ENCODE measurements at places on chromosomes 2 and 18.

GRCh38 chr2:10844097-10844496, 31.5 kb upstream of the PDIA6 start:
- DNase-seq, result peak; percentile 62

GRCh38 chr2:179449010-179449409, 184.4 kb upstream of the SESTD1 start:
- no peak for DNase-seq

DNA sequence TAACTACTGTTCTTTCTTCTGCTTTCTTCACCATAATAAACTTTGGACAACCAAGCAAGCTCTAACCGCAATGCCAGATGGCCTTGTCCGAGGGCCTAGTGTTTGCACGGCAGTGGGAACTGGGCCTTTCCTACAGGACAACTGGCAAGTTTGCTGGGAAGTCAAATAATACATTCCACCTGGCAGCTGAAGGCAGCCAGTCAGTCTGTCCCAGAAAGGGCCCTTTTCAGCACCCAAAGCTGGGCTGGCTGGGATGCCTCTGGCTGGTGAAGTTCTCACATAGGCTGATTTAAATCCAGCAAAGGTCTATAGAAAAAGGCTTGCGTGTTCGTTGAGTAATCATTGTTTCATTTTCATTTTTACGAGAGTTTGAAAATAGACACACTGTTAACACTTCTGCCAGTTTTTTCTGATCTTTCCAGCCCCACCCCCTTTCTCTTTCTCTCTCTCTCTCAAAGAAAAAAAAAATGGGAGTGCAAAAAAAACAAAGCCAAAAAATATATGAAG, 110.0 kb upstream of the EPAS1 start:
- DNase-seq, result peak; percentile 61

GRCh38 chr2:102283996-102284395, 27.4 kb upstream of the IL1RL1 start:
- peak; percentile 34 for DNase-seq

DNA sequence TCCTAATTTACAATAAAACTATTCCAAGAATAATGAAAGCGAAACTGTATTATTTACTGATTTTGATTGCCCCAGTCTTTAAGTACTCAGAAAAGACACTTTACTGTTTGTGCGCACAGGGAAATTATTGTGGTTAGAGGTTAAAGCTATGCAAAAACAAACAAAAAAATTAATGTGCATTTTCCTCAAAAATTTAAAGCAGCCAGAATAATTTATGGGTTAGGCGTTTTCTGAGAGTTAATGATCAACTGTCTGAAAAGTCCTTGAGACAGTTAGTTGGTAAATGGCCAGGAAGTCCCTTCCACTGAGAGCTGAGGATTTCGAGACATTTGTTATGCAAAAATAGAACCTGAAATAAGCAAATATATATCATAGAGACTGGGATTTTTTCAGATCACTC, 143.3 kb downstream of the IRS1 start:
- DNase-seq, result no peak

DNA sequence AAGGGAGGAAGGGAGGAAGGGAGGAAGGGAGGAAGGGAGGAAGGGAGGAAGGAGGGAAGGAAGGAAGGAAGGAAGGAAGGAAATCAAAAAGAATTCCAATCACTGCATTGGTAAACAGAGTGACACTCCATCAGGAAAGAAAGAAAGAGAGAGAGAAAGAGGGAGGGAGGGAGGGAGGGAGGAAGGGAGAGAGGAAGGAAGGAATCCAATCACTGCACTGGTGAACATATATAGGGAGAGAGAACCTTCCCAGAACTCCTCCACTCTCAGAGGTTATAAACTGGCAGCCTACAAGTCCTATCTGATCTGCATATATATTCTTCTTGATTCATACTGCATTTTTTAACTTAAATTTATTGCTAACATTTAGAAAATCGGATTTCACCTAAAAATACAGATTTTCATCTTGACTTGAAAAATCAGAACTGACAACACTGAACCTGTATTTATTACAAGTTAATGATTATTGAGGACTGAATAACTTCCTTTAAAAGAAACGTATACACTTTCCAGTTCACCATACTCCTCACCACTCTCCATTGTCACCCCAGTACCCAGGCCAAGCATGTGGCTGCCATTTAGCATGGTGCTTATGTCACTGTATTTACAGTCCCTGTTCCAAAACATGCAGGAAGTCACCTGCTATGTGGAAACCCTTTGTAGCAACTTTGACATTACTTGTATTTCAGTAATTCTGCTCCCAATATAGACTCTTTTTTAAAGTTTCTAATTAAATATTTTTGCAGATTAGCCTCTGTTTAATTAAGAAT, 83.5 kb downstream of the ANTXR1 start:
- no peak for DNase-seq

GRCh38 chr2:20692081-20692480, 25.1 kb downstream of the GDF7 start:
- DNase-seq, result no peak

DNA sequence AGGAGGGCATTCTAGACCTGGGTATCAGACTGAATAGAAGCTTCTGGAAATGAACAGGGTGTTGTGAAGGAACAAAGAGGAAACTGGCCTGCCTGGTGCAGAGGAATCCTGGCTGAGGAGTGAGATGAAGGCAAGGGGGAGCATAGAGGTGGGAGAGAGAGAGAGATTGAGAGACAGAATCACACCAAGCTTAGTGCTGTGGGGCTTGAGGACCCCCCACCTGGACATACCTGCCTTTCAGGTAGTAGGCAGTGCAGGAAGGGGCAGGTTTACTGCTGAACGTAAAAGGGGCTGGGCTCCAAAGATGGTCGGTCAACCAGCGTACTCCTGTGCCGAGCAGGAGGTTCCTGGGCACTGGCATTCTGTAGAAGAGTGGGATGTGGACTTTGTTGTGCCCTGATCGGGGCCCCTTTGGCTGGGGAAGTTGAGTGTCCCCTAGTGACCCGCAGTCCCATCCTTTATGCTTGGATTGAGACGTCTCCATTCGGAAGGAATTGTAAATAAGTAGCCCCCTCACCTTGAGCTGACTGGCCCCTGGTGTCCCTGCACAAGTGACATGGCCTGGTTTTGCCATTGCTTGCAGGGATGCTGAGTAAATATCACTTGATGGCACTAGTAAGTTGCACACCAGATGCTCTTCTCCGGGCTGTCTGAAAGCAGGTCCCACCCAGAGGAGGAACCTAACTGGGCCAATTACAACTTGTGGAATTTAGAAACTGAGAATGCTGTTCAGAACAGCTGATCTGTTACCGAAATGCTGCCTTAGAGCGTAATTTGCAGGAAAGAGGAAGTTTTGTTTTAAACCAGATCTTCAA, 1.4 kb downstream of the UBE2F start:
- no peak for DNase-seq

DNA sequence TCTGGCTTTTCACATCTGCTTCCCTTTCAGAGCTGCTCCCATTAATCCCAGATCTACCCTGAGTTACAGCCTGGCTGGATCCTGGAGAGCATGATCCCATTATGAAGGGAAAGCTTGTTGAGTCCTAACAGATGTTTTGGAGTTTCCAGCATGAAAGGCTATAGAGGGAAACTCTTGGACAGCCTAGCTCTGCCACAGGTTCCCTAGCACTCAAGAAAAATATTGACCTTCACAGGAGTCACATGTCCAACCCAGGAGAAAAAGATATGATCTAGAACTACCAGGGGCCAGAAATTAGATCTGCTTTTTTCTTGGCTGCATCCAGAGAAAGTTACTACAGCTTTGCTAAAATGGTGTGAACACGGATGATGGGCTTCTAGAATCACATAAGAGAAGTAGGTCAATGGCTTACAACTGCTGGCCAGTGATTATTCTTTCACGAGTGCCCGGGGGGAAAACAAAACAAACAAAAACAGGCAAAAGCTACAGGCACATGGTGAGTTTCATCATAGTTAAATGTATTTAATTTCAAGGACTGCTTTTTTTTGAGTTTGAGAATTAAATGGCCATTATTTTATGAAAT, 15.9 kb downstream of the CCDC93 start:
- no peak for DNase-seq

GRCh38 chr2:88669482-88670214, 21.8 kb upstream of the RPIA start:
- DNase-seq, result peak; percentile 34

DNA sequence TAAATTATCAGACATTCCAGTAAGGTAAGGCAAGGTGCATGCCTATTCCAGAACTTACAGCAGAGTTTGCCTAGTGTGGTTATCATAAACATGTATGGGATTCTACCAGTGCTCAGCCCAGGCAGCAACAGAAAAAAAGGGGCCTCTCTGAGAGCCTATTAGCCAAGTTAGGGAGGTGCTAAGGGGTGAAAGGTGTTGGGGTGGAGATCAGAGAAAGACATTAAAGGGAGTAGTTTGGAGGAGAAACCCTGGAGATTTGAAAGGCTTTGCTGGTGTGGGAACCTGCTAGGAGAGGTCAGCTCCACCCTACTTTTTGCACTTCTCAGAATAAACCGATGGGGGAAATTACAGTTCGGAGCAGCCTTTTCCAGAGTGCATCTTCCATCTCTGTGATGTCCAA, 2.9 kb downstream of the ARPC2 start:
- DNase-seq, result no peak

DNA sequence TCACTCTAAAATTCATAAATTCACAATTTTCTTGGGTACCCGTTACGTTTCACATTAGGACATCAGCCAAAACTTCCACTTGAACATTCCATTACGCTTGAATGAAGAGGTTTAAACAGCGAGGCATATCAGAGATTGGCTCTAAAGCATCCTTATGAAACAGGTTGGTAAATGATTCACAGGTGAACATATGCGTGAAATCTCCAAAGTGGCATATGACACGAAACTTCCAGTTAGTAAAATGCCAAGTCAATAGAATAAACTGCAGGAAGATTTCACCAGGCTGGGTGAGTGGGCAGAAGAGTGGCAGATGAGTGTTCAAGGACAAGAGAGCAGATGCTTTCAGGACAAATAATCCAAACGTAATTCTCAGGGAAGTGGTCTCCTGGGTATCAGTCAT, 33.9 kb upstream of the GLS start:
- DNase-seq, result no peak

GRCh38 chr2:143087033-143087432, 42.2 kb upstream of the ARHGAP15 start:
- no peak for DNase-seq

DNA sequence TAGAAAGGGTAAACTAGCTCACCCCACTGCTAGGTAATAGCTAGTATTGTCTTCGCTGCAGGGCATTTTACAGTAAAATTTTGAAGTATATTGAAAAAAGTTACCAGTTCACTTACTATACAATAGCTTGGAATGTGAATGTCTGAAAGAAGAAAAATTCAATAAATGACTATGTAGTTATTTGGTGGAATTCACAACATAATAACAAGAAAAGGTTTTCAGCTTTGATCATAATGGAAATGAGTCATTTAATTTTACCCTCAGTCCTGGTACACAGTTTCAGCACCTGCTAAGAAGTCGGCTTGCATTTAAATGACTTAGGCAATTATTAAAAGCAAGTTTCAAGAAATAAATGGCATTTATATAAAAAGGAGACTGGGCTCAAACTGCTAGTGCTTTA, 90.4 kb downstream of the NUP35 start:
- DNase-seq, result no peak

DNA sequence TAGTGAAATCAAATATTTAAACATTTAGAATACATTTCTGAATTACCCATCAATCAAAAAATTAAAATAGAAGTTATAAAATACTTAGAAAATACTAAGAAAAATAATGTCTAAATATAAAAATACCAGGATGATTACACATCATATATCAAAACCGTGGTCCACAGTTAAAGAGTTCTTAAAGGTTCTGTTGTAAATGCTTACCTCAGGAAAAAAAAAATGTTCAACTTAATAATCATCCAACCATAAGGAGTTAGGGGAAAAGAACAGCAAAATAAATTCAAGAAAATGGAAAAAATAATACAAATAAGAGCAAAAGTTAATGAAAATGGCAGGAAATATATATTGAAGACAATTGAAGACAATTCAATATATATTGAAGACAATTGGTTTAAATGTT, 43.2 kb downstream of the PDE11A start:
- DNase-seq, result no peak

DNA sequence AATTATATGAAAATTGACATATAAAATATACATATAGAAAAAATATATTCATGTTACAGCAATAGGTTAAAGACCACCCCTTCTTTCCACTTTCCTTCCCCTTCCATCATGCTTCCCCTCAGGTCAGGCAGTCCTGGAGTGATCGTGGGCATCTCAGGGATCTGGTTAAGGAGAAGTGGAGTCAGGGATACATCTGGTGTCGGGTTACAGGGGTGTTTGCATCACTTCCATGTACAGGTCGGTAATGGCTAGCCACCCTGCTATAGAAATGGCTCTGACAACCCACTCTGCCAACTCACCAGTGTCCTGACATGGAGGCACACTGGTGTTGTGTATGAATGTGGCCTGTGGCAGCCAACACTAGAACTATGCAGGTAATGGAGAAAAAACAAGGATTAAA, 36.3 kb upstream of the LGALSL start:
- no peak for DNase-seq

- DNase-seq, result peak; percentile 36
These were observed 16.3 kb upstream of the RMND5A start for GRCh38 chr2:86703704-86704361.

DNA sequence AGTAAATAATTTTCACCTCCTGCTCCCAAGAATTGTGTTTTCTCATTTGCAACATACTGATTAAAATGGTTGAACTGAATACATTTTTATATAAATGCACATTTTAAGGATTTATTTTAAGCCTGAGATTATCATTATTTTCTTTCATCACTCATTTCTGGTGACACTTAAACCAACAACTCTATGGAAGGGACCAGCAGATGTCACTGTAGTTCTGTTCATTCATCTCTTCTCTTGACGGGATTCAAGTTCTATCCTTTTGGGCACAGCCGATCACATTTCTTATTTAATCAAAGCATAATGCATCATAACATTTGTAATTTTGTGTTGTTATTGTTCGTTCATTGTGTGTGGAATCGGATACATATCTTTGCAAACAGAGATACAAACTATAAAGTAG, 417.9 kb downstream of the HRH4 start:
- peak; percentile 7 for DNase-seq

GRCh38 chr18:31774962-31775361, 14.3 kb upstream of the SLC25A52 start:
- DNase-seq, result no peak

GRCh38 chr2:213259266-213259665, 25.0 kb upstream of the SPAG16 start:
- no peak for DNase-seq

- peak; percentile 71 for DNase-seq
These were observed 61.8 kb downstream of the CDH2 start for GRCh38 chr18:28115149-28115550.

GRCh38 chr2:71778936-71779773, 325.8 kb downstream of the DYSF start:
- DNase-seq, result peak; percentile 23
